ENCODE measurements at places on chromosomes 7 and 10. TPM values are rescaled to one million over a fixed set of nuclear protein-coding genes. Genes with fewer than 3 reads are reported as not detected.

Gene MMP21
- 0.25 TPM for total RNA-seq

Gene LEP
- not detected for total RNA-seq

Gene UNCX
- total RNA-seq: not detected

Gene TMEM26
- total RNA-seq: 0.25 TPM

Gene HDAC9
- 101 TPM for total RNA-seq

Gene PRKAR2B
- total RNA-seq: 174 TPM

Gene SPDYE11
- under 0.01 TPM for total RNA-seq

Gene VWDE
- 0.25 TPM for total RNA-seq

Gene PNLIP
- total RNA-seq: not detected

Gene ZNF804B
- 4.7 TPM for total RNA-seq

Gene DEPP1
- 3.4 TPM for total RNA-seq

Gene HMX2
- not detected for total RNA-seq

Gene CAV2
- 19.2 TPM for total RNA-seq

Gene CISD1
- 17.5 TPM for total RNA-seq

Gene LDB1
- 50.2 TPM for total RNA-seq

Gene TEX47
- not detected for total RNA-seq

Gene SYNPO2L
- not detected for total RNA-seq

Gene SPACDR
- total RNA-seq: 0.25 TPM

Gene PLEKHS1
- total RNA-seq: not detected

Gene SCIN
- 0.98 TPM for total RNA-seq

Gene NXPH1
- 34.9 TPM for total RNA-seq

Gene NPTX2
- 6.1 TPM for total RNA-seq

Gene RASA4B
- 7.1 TPM for total RNA-seq

Gene GALNT17
- total RNA-seq: 26.3 TPM

Gene CDC14C
- total RNA-seq: not detected

Gene VPS37D
- 14.5 TPM for total RNA-seq

Gene ATG9B
- 1.2 TPM for total RNA-seq

Gene RBP3
- not detected for total RNA-seq

Gene SCART1
- total RNA-seq: 0.49 TPM

Gene PCGF6
- total RNA-seq: 7.6 TPM

Gene TRPV6
- total RNA-seq: under 0.01 TPM

Gene TRIP6
- 3.2 TPM for total RNA-seq

Gene IFIT1
- 3.7 TPM for total RNA-seq

Gene C10orf53
- not detected for total RNA-seq

Gene EPHA1
- 0.49 TPM for total RNA-seq

Gene IFIT2
- total RNA-seq: 2.7 TPM

Gene ALOX5
- 0.98 TPM for total RNA-seq

Gene ZNF365
- total RNA-seq: 16.2 TPM

Gene TBX20
- total RNA-seq: not detected

Gene CEP55
- total RNA-seq: 1.7 TPM

Gene ADRA2A
- total RNA-seq: 24.6 TPM

Gene MET
- total RNA-seq: 1.7 TPM

Gene CYP2C8
- total RNA-seq: 0.74 TPM

Gene CYP3A7
- not detected for total RNA-seq

Gene AKR1C1
- 27.5 TPM for total RNA-seq

Gene COL13A1
- total RNA-seq: 2.7 TPM

Gene TUBB8
- total RNA-seq: not detected

All from temporal lobe (tissue), 4 donors.